Brain microvascular endothelial cell (primary cell): ENCODE measurements at places on chromosomes 2 and 18.

DNA sequence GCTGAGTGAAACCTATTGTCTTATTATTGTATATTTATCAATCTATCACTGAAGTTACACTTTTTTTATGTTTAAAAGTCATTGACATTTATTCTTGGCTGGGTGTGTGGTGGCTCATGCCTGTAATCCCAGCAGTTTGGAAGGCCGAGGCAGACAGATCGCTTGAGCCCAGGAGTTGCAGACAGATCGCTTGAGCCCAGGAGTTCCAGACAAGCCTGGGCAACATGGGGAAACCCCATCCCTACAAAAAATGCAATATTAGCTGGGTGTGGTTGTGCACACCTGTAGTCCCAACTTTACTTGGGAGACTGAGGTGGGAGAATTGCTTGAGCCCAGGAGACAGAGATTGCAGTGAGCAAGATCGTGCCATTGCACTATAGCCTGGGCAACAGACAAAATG, 97.8 kb downstream of the EPC2 start:
- no peak for DNase-seq

DNA sequence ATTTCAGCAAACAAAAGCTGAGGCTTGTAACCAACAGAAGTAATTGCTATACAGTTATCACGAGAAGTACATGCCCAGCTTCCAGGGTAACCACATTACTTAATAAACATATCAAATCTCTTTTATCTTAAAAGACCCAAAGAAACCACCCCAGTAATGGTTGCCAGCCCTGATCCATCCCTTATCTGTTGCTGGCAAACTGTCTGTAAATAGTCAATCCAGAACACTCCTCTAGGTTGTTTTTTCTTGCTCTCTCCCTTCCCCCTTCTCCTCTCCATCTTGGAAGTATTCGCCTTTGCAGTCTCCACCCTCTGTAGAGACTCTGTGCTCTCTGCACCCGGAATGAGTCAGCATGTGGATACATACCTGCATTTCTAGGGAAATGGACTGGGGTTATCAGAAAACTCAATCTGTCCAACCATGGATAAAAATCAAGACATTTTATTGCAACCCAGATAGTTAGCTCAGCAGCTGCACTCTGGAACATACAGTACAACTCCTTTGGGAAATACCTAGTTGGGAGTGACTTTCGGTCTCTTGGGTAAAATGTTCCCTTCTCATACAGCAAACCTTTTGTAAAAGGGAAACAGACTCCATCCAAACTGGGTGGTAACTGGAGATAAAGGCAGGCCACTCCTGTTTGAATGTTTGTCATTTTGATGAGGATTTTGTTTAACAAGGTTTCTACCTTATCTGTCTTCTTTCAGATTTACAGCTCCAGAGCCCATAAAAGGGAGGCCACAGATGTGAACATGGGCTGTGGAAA, 123.5 kb upstream of the FOSL2 start:
- no peak for DNase-seq

DNA sequence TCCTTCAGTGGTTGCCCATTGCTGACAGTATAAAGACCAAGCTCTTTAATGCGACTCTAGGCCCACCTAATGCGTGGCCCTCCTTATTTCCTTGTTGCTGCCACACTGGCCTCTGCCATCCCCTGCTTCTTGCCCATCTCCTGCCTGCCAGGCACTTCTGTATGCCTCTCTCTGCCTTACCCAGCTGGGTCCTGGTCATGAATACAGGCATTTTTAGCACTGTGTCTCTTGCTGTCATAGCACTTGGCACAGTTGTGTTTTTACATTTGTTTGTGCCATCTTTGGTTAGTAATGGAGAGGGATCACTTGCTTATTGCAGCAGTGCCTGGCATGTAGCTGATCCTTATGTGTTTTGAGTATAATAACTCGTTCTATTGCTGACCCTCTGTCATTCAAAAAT, 38.7 kb downstream of the MAP4K4 start:
- DNase-seq = no peak

DNA sequence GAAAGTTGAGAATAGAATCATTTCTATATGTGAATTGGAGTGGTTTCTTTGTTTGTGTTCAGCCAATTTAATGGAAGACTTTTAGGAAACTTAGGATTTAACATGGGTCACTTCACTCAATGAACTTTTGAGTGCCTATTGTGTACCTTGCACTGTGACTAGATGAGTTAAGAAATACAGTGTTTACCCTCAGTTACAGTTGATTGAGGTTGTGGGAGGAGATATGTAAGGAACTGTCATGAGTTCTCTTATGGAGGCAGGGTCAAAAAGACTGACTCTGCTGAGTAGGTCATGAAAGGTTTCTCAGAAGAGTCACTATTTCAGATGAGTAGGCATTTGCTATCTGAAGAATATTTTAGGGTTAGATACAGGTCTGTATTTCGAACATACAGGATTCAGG, 98.6 kb downstream of the RAB3GAP1 start:
- no peak for DNase-seq

- peak; percentile 43 for DNase-seq
Measured at GRCh38 chr2:177161741-177162460, 50.7 kb upstream of the HNRNPA3 start.

DNA sequence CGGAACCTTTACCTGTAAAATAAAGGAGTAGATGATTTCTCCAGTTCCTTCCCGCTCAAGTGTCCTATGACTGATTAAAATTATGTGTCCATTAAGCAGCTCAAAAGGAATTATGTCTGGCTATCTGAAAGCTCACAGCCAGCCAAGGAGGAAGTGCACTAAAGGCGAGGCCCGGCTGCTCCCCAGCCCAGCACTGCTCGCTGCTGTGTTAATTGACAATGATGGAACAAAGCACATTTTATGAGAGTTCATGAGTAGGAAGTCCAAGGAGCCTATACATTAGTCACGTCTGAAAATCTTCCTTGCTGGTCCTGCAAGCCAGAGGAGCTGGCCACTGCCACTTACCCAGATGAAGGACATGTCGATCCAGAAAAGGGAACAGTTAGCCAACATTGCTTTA, 14.3 kb downstream of the TTC32 start:
- DNase-seq = no peak

GRCh38 chr2:75025633-75026380, 67.4 kb downstream of the POLE4 start:
- DNase-seq = peak; percentile 53

GRCh38 chr2:216562696-216563435, 64.2 kb downstream of the RPL37A start:
- DNase-seq = no peak

DNA sequence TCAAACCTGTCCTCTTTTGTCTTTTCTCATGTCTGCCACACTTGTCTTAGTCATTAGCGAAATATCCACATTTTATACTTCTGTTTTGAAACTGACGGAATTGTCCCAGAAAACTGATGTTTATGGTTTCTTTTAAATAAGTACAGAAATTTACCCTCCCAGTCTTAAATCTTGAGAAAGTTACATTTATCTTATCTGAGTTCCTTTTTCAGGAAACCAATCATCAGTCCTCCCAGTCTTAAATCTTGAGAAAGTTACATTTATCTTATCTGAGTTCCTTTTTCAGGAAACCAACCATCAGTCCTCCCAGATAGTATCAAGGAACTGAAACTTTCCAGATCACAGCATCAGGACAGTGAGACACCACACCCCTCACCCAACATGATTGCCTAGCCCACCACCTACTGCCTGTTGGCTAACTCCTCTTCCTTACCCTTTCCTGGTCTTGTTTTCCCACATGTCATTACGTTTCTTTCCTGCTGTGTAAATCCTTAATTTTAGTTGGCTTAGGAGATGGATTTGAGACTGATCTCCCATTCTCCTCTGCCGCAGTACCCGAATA, 247.7 kb downstream of the PTPRM start:
- DNase-seq = no peak

DNA sequence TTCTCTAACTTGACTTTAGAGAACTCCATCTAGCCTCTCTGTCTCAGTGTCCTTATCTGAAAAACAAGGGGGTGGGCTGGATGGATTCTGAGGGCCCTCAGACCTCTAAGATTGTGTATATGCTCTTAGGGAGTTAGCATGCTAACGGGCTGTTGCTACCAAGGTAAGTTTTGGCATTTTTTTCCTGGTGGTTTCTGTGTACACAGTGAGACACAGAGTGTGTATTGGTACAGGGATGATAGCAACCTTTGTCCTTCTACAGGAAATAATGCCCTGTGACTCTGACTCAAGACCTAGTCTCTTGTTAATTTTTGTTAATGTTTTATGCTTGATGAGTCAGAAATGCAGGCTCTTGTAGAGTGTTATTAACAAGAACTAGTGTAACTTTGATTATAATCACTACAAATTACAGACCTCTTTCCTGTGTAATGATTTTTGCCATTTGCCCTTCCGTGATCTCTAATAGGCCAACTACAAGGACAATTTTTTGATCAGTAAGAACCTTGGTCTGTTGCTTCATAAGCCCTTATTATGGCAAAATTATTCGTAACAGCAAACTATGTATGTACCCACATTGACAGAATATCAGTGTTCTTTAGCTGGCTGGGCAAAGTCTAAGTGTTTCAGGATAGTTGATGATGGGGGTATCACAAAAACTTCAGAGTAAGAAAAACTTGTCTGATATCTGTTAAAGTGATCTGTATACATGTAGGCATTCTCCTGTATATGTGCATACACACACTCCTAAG, 89.7 kb downstream of the SPTBN1 start:
- DNase-seq = no peak

- peak; percentile 74 for DNase-seq
Measured at GRCh38 chr18:70454704-70455322, 166.0 kb downstream of the SOCS6 start.

- no peak for DNase-seq
Measured at GRCh38 chr2:106965611-106966010, 79.6 kb upstream of the ST6GAL2 start.

DNA sequence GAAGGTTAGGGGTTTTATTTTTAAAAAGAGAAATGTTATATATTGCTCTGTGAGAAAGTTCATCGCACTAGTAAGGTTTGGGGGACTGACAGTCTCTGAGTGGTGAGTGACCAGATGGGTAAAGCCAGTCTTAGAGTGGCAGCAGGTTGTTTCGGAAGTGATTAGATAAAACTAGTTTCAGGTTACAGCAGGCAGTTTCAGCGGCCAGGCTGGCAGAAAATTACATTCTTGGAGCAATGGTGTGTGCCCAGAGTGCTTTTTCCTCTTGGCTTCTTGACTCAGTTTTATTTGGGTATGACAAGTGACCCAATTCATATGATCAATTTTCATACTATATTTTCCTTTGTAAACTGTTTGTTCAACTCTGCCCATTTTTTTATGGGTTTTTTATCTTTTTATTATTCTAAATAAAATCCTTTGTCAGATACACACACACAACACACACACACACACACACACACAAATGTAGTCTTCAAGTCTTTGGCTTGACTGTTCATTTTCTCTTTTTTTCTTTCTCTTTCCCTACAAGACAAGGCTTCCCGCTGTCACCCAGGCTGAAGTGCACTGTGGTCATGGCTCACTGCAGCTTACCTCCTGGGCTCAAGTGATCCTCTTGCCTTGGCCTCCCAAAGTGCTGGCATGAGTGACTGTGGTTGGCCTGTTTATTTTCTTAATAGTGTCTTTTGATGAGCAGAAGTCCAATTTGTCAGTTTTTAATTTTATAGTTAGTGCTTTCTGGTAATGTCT, 30.9 kb downstream of the RALBP1 start:
- DNase-seq = no peak

DNA sequence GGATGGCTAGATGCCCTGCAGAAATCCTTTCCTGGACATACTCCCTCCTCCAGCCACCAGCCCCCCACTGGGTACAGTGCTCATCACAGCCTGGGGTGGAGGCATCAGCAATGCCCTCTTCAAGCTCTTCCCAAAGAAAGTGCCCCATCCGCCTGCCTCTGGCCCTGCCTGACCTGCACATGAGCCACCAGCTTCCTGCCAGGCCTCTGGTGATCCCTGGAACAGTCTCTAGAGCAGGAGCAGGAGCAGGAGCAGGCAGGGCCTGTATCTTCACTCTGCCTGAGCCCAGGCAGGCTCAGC, 54.1 kb upstream of the CAB39 start:
- no peak for DNase-seq

- no peak for DNase-seq
Measured at GRCh38 chr2:219010162-219010756, 17.0 kb upstream of the CRYBA2 start.

DNA sequence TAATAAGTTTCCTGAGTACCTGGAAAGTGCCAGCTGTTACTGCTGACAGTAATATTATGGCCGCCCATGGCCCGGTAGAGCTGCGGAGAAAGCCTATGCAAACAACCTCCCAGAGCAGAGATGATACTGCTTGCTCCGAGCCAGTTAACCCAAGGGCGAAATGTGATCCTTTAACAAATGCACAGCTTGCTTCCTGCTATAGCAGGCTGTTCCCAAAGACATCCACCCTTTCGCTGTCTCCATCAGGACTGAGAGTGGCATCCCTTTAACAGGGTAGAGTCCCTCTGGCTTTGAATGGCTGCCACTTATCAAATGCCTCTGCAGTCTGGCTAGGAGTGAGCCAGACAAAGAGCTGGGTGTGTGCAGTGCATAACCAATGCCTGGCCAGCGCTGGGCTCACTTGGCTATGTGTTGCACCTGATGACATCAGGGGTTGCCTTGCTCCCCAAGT, 69.7 kb upstream of the DAPL1 start:
- DNase-seq = no peak

DNA sequence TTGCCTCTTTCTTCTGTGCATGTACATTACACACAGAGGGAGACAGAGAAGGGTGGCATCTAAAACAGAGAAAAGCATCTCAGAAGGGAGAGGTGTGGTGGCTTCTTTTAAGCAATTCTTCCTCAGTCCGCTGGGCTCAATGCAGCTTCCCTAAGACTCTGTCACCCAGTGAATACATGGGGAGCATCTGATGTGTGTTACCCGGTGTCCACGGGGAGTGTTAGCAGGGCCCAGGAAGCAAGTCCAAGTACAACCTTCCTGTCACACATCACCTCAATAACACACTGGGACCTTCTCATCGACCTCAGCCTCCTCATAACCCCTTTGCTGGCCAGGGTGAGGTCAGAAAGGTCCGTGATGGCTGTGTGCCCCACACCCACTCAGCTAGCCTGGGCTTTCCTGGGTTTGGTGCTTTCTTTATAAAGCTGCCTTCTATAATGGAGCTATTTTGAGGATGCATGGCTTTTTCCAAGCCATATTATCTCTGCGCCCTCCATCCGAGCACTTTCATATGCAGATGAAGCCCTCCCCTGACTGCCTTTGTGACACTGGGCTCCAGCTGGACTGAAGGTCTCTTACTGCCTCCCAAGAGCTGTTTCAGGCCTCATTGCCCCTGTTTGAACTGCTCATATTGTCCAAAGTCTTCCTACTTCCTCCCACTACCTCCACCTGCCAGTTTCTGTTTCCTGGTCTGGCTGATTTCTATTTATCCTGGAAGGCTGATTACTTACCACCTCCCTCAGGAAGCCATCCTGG, 21.4 kb downstream of the TNFRSF11A start:
- no peak for DNase-seq

DNA sequence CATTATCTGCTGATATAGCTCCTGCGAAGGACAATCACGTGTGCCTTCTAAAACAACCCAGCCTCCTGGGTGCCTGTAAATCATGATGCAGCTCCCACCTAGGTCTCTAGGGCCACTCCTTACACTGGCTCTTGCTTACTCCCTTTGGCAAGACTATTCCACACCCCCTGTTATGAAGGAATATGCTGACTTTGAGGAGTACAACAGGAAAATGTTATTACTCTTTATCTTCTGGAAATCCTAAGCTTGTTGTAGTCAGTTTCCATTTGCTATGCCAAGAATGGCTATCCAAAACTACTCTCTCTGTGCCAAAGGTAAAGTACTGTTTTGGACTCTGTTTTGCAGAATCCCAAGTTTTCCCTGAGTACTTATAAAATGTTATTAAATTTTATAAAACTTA, 7.7 kb downstream of the SGO2 start:
- DNase-seq = no peak

- DNase-seq = no peak
Measured at GRCh38 chr2:138180692-138181386, 216.6 kb downstream of the HNMT start.
